ENCODE measurements at places on chromosomes 7 and 10.
A peak's percentile ranks its signal among the peaks of the same experiment; 100 is the strongest.

GRCh38 chr7:6409944-6410693, 37.6 kb downstream of the DAGLB start:
- no peak for DNase-seq

DNA sequence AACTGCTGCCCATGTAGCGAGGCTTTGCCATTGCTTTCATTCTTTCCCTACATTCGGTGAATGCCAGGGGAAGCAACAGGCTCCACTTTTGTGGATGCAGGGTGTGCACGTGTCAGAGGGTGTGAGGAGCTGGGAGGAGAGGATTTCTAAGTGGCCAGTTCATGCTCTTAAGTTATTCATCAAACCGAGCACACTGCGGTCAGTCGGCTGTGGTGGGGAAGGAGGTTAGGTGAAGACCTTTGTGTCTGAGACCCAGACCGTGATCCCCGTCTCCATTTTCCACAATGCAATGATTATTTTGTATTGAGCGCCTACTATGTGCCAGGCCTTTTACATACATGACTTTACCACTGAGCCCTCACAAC, 438.6 kb upstream of the GALNT17 start:
- no peak for DNase-seq

DNA sequence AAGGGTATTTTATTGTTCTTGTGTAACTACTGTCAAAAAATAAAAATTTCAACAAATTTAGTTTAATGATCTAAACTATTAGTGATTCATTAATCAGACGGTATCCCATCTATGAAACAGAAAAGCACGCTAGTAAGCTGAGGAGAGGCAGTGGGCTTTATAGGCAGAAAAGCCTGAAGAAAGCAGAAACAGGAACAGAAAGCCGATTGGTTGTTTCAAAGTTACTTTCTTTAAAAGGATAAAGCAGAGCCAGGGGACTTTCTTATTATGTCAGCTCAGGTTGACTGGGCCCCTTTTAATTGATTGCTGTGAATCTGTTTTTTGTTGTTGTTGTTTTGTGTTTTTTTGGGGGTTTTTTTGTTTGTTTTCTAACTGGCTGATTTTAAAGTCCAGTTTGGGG, 105.5 kb downstream of the TES start:
- no peak for DNase-seq

DNA sequence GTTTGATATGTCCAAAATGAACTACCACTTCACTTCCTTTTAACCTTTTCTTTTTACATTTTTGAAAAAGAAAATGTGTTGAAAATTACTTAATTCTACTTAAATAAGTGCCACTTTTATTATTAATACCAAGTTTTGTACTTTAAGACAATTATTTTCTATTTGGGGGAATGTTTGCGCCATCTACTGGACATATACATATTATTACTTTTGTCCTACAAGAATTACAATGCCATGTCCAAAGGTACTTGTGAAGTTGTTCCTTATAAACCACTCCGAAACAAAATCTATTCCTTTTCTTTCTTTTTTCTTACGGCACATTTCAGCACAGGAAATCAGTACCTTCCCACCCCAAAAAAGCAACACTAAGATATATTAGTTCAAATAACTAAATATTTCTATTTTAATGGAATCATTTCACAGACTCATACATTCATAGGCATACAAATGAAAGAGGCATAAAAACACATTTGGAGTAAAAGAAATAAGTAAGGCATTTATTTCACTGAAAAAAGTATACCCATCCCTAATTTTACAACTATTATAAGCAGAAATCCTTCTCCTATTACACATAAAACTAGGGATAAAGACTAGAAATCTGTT, 169.9 kb downstream of the RNF133 start:
- peak; percentile 62 for DNase-seq

DNA sequence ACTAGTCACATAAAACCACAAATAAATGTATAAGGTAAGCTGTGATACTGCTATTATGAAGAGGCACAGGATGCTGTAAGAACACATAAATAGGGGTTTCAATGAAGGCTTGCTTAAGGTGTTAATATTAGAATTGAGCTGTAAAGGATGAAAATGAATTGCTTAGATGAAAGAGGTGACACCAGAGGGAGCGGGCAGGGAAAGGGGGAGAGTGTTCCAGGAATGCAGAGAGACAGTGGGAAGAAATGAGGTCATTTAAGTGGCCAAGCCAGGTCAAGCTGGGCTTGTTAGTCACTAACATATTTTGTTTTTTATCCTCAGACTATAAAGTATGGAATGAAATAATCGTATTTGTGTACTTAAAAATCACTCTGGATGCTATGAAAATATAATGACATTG, 193.5 kb downstream of the NRG3 start:
- DNase-seq = no peak

DNA sequence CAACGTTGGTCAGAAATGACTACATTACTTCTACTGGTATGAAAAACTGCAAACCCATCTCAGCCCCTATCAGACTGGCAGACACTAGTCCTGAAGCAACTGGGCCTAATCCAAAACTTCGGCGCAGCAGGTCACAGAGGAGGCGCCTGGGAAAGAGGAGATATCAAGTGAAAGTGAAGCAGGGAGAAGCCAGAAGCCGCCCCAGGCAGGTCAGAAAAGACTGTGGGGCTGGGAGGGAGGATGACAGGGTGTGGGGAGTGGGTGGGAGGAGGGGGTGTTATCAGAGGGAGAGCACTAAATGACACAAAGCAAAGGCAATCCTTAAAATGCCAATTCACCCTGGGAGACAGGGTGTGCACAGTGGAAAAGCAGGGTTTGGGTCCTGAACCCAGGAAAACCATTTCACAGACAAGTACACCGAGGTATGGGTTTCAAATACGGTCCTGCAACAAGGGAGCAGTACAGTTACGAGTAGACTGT, 731 bp downstream of the CHCHD3 start:
- peak; percentile 29 for DNase-seq

GRCh38 chr7:7484072-7484471, 51.6 kb downstream of the COL28A1 start:
- no peak for DNase-seq

DNA sequence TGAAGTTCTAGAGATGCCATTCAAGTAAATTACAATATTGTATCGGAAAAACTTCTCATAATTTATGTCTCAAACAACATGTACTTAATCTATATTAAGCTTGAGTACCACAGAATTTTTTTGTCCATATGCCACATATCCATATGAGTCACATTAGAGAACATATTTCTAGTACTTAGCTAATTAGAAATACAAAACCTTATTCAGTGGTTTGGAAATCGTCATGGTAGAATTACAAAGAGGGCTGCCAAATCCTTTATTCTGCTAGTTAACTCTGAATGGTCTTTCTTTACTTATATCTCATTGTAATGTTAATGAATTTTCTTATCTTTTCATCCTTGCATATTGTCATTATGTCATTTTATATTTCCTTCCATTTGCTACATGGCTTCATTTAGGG, 9.0 kb upstream of the VIM start:
- DNase-seq = no peak

DNA sequence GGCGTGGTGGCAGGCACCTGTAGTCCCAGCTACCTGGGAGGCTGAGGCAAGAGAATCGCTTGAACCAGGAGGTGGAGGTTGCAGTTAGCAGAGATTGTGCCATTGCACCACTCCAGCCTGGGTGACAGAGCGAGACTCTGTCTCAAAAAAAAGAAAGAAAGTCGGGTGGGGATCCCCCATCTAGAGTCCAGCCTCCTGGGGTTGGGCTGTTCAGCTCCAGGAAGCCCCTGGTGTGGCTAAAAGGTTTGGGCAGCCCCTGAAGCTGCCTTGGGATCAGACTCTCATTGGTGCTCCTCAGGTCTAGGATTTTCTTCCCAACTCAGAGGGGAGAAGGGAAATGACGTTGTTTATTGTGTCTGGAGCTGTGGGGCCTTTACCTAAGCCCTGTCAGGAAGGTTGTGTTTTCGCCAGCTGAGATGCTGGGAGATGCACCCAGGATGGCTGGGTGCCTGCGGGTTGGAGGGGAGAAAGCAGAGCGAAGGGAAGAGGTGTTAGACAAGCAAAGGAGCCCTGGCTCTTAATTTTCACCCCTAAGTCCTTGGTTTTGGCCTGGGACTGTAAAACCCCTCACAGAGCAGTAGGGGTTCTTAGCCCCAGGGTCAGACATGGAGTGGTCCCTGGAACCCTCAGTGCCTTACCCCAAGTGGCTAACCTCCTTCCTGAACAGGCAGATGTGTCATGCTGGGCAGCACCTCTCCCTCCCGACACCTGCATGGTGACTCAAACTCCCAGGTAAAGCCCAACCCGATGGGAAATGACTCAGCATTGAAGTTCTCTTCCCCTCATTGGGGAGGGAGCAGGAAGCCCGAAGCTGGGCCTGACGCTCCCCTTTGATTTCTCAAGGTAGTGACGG, 21.1 kb downstream of the PLAU start:
- peak; percentile 85 for DNase-seq

- no peak for DNase-seq
Measured at GRCh38 chr7:96250776-96251361, 71.0 kb downstream of the SLC25A13 start.

DNA sequence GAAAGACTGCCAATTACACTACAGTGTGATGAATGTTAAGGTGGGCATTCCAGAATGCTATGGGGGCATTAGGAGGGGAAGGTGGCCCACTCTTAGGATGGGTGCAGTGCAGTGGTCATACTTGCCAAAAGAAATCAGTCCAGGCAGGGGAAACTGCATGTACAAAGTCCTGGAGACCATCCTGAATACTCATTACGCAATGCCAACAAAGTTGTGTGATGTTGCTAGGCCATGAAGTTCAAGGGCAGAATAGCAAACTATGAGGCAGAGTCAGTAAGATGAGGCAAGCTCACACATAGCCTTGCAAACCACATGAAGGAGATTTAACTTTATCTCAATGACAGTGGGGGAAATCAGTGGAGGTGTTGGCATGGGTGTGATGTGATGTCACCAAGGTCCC, 49.8 kb upstream of the SLC35B4 start:
- DNase-seq = no peak

DNA sequence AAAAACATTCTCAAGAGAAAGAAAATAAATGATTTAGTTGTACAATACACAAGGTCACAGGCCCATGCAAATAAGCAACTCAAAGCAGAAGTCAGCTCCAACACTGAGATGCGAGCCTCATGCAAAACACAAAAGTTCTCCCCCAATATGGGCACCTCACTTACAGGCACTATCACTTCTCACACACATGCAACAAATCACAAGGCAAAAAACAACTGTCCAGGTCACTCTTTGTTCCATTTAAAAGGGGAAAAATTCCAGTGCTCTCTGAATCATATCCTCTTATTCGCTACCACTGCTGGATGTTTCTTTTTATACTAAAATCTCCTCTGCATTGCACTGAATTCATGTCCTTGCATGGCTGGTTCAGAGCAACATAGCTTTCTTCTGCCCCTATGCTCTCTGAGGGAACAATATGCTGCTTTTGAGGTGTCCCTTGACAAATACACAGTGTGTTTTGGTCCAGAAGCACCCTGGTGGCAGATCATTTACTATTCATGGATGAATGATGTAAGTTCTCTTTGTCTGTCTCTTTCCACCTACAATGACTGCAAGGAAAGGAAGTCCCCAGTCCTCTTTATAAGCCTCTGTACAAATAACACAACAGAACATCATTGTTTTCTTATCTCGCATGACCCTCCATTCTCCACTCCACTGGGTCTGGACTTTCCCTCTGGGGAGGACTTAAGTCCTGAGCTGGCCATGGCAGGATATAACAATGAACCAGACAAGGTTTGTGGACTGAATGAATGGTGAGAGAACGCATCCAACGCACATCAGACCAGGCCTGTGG, 85.4 kb upstream of the GSDME start:
- DNase-seq = no peak

GRCh38 chr7:114588506-114588905, 173.9 kb downstream of the FOXP2 start:
- no peak for DNase-seq

DNA sequence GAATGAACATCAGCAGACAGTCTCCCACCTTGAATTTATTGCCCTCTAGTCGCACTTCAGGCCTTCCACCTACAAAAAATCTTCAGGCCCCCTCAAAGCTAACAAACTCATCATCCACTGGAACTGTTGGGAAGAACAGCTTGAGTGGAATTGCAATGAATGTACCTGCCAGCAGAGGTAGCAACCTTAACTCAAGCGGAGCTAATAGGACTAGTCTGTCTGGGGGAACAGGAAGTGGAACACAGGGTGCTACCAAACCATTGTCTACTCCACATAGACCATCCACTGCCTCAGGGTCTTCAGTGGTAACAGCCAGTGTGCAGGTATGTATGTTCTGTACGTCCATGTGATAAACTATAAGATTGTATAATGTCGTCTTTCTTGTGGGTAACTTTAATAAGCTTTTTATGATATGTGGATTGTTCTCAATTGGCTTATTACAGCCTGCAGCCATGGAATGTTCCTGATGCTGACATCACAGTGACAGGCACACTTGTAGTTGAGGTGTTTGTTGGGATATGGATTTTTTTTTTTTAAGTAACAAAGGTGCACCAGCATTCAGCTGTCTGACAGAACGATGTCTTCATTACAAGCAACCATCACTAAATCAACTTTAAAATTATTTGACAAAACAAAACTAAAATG, 53.3 kb downstream of the UBN2 start:
- DNase-seq = no peak

DNA sequence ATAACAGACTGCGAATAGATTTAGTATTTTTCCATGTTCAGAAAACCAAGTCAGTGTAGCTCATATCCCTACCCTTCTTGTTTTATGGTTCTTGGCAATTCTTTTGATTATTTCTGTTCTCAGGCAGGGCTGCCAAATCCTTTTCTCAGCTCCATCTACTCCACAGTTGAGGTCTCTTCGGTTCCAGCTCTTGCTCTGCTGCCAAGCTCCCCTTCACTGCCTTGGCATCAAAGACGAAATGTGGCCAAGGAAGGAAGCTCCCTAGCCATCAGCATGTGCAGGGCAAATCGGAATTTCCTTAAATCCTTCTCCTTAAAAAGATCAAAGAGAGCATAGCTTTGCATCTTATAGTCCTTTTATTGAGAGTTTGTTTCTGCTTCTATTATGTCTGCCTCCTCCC, 116.4 kb upstream of the NOBOX start:
- no peak for DNase-seq

- no peak for DNase-seq
Measured at GRCh38 chr7:73850781-73851207, 8.5 kb upstream of the METTL27 start.

GRCh38 chr10:76010703-76011102, 579.3 kb downstream of the LRMDA start:
- no peak for DNase-seq

- peak; percentile 8 for DNase-seq
Measured at GRCh38 chr10:105925045-105925785, 1239.3 kb downstream of the SORCS1 start.

DNA sequence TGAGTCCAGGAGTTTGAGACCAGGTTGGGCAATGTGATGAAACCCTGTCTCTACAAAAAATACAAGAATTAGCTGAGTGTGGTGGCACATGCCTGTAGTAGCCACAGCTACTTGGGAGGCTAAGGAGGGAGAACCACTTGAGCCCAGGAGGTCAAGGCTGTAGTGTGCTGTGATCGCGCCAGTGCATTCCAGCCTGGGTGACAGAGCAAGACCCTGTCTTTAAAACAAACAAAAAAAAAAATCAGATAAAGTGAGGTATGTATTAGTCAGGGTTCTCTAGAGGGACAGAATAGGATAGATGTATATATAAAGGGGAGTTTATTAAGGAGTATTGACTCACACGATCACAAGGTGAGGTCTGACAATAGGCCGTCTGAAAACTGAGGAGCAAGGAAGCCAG, 101.5 kb upstream of the GPR26 start:
- no peak for DNase-seq

GRCh38 chr10:49749144-49749543, 13.0 kb downstream of the OGDHL start:
- DNase-seq = no peak
